ENCODE measurements at places on chromosomes 1 and 21. TPM values are rescaled to one million over a fixed set of nuclear protein-coding genes. Genes with fewer than 3 reads are reported as not detected.

Gene MPL
- 0.10 TPM for total RNA-seq

Gene WDR26
- total RNA-seq, result 97.4 TPM

Gene C1orf115
- total RNA-seq, result 12.7 TPM

Gene CYYR1
- 10.9 TPM for total RNA-seq

Gene KIF14
- total RNA-seq, result 3.6 TPM

GRCh38 chr1:41391834-41392527 is 30.7 kb downstream of the FOXO6 start:
- peak; percentile 55 for DNase-seq

DNA sequence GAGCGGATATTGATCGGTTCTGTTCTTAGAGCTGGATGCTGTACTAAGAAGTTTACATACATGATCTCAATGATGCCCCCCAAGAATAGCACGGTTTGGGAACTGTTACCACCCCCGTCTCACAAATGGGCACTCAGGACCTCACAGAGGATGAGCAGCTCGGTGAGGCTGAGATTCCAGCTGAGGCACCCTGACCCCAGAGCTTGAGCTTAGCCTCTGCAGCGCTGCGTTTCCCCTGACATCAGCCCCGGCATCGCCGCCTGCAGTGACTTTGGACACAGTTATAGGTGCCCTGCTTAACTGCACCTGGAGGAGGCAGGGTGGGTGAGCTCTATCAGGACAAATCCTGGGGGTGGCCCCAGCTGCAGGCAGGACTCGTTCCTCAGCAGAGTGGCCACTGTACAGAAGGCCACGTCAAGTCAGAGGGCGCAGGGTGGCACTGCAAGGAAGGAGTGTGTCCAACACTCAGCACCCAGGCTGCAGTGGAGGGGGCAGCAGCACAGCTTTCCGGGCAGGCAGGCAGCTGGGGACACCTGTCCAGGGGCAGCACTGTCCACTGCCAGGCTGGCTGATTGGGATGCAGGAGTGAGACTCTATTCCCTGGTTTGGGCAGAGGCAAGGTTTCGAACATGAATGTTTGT is 65.8 kb upstream of the ABCG1 start:
- no peak for DNase-seq

GRCh38 chr1:56472860-56473259 is 106.5 kb downstream of the PLPP3 start:
- no peak for DNase-seq

DNA sequence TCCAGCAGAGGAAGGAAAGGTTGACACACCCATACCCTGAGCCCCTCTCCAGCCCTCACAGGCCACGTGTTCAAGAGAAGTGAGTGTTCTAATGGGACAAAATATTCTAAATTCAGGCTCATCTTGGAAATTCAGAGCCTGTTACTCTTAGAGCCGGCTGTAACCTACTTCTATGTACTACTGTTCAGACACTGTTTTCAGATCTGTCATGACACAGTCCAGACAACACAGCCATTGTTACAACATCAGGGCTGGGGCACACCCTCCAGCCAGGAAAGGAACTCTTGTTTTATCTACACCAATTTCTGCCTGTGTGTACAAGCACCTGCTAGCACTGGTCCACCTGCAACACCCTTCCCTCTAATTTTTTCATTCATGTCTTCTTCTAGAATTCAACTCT is 145.4 kb upstream of the C8B start:
- no peak for DNase-seq

- no peak for DNase-seq
Observed at GRCh38 chr21:34574601-34575529, 40.0 kb downstream of the RCAN1 start.

DNA sequence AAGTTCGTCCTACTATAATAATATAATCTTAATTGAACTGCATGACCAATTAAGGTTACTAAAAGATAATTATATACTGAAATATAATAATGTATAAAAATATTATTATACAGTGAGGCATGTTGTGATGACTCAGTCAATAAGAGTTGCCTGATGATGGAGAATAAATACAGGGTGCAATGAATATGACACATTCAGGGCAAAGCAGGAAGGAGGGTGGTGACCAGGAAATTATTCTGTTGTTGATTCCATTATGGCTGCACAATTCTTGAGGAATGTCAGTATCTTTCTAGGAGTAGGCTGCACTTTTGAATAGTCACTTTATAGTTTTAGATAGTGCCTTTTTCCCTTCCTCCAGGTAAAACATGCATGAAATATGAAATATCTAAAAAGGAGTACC is 46.4 kb upstream of the RGS21 start:
- no peak for DNase-seq

DNA sequence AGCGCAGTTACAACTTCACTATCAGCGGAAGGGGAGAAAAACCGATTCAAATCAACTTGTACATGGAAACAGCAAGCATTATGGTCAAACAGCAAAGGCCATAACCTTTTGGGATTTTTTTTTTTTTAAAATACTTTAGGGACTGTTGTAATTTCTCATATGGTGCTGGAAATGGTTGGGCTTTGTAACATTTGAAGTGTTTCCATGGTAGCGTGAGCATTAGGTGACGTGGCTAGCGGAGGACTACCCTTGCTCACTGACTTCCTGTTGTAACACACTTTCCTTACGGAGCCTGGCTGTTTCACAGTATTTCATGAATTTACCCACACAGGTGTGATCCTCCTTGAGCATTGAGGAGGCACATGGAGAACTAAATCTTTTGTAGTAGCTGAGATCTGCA is 269.5 kb downstream of the TM2D1 start:
- DNase-seq, result no peak

DNA sequence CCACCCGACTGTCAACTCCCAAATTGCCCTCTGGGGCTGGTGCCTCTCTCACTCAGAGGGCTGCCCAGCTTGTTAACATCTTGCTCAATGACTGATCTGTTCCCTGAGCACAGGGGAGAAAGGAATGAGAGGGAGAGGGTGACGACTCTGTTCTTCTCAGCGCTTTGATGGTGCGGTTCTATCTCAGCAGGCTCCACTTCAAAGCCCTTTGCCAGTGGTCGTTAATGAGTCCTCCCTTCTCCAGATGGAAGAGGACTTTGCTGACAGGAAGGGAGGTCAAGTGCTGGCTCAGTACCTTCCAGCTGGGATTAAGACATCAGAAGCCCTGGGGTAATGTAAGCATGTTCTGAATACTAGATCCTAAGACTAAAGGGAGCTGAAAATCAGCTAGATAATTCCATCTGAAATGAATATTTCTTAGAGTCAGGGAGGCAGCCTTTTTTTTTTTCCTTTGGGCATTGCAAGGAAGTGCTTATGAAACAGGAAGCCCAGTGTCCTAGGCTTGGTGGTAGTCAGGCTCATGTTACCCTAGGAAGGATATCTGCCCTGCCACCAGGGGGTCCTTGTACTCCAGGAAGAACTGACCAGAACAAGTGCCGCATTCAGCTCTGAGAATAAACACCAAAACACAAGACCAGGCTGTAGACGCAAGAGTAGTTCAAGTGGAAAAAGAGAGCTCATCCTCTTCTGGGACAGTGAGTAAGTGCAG is 4.7 kb downstream of the FMOD start:
- no peak for DNase-seq

- no peak for DNase-seq
Observed at GRCh38 chr1:238639861-238640260, 746.5 kb upstream of the CHRM3 start.

GRCh38 chr21:36828891-36829515 is 130.1 kb downstream of the SIM2 start:
- DNase-seq, result no peak

DNA sequence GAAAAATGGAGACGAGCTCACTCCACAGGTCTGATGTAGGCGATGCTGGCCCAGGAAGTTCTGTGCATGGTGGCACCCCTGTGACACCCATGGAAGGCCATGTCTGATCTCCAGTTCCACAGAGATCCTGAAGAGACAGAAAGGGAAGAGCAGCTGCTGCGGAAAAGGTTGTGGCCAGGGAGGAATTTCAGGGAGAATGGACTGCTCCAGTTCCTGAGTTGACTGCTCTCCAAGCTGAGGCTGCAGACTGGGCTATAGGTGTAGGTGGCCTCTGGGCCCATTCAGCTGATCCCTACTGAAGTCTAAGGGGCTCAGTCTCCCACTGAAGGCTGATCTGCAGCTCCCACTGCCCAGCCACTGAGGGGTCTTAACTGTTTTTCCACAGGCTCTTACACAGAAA is 89.2 kb downstream of the ETS2 start:
- no peak for DNase-seq

DNA sequence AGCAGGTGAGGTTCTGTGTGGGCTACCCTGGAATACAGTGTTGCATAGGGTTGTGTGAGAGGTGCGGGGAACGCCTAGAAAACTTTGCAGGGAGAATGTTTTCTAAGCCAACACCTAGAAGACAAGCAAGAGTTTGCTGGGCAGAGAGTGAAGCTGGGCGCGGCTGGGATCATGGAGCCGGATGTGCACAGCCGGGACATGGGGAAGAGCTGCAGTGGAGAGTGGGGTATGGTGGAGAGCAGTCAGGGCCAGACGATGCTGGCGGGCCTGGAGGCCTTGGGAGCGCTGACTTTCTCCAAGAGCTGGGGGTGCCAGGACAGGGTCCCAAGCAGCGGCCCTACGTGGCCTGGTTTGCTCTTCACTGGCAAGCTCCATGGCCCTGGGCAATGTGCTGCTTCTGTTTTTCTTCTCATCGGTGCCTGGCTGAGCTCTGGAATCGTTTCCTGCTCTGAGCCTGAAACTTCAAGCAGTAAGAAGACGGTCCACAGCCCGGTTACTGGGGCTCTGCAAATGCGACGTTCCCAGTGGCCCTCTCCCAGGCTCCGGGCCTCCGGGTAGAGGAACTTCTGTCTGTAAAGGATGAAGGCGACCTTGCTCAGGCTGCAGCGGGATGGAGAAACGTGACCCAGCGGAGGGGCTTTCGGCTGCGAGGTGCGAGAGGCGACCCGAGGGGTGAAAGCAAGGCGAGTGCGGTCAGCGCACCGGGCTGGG is 51.9 kb upstream of the CD34 start:
- DNase-seq, result peak; percentile 44

- no peak for DNase-seq
Observed at GRCh38 chr1:227786673-227787512, 28.6 kb upstream of the PRSS38 start.

Measured in skin of body (tissue), 3 donors.